ENCODE measurements at places on chromosomes 7 and 10. TPM values are rescaled to one million over a fixed set of nuclear protein-coding genes. Genes with fewer than 3 reads are reported as not detected.

DNA sequence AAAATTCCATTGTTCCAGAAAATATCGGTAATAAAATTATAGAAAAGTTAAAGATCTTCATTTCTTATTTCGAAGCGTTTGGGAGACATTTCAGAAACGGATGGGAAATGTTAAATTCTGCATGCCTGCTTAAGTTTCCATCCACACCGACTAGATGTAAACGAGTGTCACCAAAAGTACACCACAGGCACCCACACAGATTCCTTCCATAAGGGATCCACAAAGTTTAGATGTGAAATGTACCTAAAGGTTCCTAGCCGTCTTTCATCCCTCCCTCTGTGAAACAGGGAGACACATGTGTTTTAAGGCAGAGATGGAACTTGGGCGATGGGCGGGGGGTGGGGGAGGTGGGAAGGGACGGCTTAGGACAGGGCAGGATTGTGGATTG is 621 bp upstream of the CAV1 start:
- DNase-seq, result no peak

DNA sequence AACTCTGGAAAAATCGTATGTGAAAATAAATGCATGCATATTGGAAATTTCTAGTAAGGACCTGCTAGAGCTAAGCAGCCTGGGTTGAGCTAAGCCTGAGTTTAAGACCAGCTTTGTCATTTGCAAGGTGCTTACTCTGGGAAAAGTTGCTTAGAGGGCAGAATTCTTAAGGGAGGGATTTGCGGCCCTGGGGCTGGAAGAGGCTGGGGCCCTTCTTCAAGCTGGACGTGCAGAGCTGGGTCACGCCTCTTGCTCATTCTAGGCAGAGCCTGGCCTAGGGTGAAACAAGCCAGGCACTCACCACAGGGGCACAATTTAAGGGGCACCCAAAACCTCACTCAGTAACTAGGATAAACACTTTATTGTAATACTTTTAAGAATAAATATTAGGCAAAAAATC is 137.2 kb downstream of the ARHGAP22 start:
- no peak for DNase-seq

GRCh38 chr7:150940431-150941102 is 37.6 kb downstream of the KCNH2 start:
- peak; percentile 44 for DNase-seq

The HOXA3 gene
- not detected for total RNA-seq

The SEMA3C gene
- total RNA-seq, result 12.4 TPM
